ENCODE measurements at places on chromosomes 1 and 21.

DNA sequence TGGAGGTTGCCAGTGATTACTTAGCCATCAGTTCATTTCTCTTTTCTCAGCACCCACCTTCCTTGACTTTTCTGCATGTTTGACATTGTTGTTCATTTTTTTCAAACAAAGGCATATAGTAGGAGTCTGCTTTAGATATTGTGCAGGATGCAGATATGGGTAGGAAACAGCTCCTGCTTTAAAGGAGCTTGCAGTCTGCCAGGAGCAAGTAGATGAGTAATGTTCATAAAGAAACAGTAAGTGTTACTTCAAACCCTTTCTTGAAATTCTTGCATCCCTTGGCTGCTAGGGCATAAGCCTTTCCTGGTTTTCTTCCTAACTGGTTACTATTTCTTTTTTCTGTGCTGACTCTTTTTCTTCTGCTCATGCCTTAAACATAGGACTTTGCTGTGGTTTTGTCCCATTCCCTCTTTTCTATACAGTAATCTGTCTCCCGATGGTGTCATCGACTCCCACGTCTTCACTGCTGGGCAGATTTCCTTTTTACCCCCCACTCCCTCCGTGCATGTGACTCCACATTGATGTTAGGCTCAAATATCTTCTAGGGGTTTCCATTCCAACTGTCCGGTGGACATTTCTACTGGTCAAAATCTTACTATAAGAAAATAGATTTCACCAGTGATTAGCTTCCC, 20.4 kb downstream of the PTGFRN start:
- no peak for DNase-seq

DNA sequence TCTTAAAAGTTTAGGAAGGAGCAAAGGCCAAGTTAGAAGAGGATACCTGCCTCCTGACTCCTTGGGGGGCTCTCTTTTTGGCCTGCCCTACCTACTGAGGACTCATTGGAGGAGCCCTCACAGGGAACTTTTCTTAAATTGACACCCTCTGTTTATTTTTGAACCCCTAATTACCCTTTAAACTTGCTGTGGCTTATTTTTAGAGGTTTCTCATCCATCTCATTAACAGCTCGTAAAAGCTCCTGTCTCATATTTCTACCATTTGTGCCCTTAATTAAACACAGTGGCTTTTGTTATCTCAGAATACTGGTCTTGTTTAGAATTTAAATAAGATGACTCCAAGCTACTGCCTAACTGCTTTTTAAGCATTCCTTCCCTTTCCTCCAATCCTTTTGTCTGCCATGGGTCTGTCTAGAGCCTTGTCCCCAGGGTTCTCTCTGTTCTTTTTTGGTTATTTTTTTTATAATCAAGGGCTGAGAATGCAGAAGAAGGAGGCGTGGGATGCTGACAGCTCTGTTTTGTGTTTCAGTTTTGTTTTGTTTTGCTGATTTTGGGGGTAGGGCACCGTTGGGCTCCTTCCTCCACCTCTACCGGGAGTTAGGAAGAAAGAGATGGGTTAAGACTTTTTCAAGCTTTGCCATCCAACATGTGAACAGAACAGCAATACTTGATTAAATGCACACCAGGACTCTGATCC, 78.0 kb downstream of the SYT6 start:
- DNase-seq = no peak

DNA sequence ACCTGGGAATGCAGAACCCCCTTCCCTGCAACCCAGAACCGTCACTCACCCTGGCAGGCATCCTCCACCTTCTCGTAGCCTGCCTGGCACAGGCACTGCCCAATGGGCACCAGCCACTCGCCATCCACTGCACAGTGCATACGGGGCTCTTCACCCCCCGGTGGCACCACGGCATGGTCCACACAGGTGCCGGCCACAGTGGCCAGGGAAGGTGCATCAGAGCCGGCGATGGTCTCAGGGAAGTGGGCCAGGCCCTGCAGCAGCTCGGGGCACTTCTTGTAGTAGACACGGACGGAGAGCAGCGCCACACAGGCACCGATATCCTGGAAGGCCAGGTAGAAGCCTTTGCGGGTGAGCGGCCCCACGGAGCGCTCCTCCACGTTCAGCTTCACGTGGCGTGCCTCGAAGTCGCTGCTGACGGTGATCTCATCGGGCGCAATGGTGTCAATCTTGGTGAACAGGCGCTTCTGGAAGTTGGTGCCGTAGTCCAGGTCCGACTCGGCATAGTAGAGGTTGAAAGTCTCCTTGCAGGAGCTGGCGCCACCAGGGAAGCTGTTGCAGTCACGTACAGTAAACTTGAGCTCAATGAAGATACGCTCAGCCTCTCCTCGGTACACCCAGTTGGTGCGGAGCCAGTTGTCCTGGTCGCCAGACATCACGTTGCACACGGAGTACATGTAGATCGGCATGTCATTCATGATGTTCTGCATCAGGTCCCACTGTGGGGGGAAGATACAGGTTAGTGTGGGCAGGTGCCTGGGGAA, 7.4 kb downstream of the EPHA2 start:
- DNase-seq = no peak

DNA sequence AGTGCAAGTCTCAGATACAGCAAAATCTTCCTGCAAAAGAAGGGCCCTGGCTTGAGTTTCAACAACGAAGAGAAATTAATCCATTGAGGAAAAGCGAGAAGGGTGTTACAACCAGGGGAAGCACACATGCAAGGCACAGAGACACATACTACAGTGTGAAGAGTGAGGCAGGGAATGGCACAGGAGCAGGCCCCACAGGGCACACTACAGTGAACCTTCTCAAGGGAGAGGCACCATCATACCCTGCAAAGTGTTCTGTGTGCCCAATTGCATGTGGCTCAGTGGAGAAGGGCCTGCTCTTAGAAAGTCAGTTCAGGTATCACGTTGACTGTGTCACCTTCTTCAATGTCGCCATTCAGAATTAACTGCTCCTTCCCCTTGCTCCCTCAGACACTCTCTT, 60.3 kb downstream of the LMX1A start:
- DNase-seq = no peak

- DNase-seq = no peak
Measured at GRCh38 chr21:15051644-15052458, 12.9 kb downstream of the NRIP1 start.

- no peak for DNase-seq
Measured at GRCh38 chr1:174112489-174113162, 46.7 kb upstream of the RABGAP1L start.

GRCh38 chr1:88612292-88612691, 71.8 kb upstream of the PKN2 start:
- DNase-seq = no peak

DNA sequence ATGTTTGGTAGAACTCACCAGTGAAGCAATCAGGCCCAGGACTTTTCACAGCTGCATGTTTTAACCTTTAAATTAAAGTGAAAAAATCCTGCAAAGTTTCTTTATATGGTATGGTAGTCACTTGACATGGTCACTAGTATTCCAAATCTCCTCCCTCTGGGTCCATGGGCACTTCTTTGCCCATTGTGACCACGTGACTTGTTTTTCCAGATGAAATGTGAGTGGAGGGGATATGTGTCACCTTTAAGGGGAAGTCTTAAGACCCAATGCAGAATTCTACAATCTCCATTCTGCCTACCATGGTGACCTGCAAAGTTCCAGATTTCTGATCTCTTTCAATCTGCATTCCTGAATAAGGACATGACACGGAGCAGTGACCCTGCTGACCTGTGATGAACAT, 152.8 kb downstream of the C1orf21 start:
- no peak for DNase-seq

GRCh38 chr1:159867664-159868026, 5.2 kb upstream of the VSIG8 start:
- no peak for DNase-seq

- no peak for DNase-seq
Measured at GRCh38 chr1:3586986-3587759, 24.1 kb downstream of the MEGF6 start.

- peak; percentile 70 for DNase-seq
Measured at GRCh38 chr1:37553927-37554808, at the start of gene SNIP1. SNIP1 (minus strand) TSS chr1:37554293; CDS start chr1:37554229, 64 bp downstream.

DNA sequence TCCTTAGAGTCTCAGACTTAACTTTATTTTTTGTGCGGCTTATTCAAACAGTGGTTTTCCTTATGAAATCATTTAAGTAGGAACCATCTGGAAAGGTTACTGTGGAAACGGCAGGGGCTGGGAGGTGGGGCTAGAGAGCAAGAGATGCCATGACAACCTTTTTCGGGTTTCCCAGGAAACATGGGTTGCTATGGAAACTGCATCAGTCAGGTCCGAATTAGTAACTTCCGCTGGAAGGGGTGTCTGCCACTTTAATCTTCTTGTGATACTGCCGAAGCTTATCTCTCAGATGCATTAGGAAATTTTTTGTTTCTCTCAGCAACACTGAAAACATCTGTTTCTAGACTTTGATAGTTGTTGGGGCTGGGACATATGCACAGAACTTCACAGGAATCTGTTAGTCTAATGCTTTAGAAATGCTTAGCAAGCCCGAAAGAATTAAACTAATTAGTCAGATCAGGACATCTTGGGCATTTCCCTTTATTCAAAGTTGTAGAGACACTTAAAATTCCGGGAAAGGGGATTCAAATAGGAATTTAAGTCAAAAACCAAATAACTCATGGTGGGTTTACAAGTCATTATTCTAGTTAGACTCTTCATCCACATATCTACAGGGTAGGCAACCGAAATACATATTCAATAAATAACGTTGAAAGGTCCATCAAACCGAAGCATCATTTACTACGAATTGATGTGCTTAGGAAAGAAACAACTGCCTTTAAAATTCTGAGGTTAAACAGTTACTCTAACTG, 2.6 kb downstream of the KCNA3 start:
- peak; percentile 41 for DNase-seq

DNA sequence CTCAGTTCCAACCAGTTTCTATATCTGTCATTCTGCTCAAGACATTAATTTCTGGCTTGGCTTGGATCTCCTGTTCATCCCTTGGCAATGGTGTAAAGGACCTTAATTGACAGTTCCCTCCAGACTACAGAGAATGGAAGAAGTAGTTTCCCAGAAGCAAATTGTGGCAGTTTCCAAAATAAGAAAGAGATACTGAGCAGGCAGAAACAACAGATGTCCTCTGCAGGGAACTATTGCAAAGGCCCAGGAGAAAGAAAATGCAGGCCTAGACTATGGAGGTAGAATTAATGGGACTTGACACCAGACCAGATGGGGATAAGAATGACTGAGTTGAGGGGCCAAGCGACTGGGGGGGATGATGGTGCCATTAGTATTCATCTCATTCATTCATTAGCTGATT, 6.1 kb upstream of the AK2 start:
- no peak for DNase-seq

GRCh38 chr1:185409763-185410528, 92.9 kb upstream of the IVNS1ABP start:
- DNase-seq = no peak

DNA sequence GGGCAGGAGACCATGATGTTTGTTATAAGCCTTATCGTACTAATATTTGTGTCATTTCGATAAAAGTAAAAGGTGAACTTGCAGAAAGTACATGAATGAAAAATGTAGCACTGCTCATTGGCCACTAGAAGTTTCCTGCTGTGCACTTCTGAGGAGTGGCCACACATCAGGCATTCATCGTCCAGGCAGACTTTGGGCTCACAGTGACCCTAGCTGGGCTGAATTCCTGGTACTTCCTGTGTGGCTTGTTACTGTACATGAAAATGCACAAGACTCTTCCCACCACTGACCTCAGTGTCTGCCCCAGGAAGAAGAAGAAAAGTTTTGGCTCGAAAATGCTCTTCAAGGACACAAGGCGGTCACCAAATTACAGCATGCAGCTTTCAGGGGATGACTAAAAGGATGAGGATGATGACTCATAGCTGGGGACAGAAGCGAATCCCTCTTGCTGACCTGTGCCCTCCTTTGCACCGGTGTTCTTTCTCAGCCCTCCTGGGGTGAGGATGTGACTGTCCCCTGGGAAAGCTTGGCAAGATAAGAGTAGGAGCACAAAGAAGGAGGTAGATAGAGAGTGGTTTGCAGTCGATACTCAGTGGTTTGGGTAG, 252.4 kb upstream of the KAZN start:
- no peak for DNase-seq
